ENCODE measurements at places on chromosomes 2 and 18.

- DNase-seq, result no peak
Measured at GRCh38 chr2:219477179-219477578, 21.5 kb upstream of the GMPPA start.

- no peak for DNase-seq
Measured at GRCh38 chr18:37506001-37506400, 59.6 kb downstream of the CELF4 start.

DNA sequence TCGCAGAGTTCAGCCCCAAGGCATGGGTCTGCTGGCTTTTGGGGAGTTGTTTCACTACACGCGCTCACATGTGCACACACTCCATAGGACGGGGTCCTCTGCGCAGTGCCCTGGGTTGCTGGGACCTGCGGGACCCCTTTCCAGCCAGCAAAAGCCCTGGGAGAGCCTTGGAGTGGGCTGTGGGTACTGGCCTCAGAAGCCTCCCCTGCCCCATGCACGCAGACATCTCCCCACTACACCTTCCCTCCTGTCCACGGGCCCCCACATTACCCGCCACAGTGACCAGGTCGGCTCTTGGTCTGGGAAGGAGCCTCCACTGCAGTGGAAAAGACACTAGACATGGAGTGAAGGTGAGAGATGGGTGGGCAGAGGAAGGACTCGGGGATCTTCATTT is 48.5 kb downstream of the FAM168B start:
- no peak for DNase-seq

GRCh38 chr2:177296040-177296439 is 31.5 kb upstream of the NFE2L2 start:
- DNase-seq, result no peak

GRCh38 chr2:175690113-175690837 is 311.8 kb downstream of the LNPK start:
- DNase-seq, result no peak

DNA sequence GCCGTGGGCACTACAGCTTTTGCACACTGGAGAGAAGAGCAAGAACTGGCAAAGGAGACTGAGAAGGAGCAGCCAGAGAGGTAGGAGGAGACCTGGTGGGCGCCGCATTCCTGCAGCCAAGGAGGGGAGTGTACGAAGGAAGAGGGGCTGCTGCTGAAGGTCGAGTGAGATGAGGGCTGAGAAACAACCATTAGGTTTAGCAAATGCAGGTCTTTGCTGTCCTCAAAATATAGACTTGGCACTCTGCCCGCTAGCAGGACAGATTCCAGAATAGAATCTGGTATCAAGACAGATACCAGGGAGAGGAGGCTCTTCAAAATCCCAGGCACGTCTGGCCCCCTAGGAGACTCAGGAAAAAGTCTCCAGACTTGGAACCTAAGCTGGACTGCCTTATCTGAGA is 83.0 kb downstream of the TGOLN2 start:
- no peak for DNase-seq

DNA sequence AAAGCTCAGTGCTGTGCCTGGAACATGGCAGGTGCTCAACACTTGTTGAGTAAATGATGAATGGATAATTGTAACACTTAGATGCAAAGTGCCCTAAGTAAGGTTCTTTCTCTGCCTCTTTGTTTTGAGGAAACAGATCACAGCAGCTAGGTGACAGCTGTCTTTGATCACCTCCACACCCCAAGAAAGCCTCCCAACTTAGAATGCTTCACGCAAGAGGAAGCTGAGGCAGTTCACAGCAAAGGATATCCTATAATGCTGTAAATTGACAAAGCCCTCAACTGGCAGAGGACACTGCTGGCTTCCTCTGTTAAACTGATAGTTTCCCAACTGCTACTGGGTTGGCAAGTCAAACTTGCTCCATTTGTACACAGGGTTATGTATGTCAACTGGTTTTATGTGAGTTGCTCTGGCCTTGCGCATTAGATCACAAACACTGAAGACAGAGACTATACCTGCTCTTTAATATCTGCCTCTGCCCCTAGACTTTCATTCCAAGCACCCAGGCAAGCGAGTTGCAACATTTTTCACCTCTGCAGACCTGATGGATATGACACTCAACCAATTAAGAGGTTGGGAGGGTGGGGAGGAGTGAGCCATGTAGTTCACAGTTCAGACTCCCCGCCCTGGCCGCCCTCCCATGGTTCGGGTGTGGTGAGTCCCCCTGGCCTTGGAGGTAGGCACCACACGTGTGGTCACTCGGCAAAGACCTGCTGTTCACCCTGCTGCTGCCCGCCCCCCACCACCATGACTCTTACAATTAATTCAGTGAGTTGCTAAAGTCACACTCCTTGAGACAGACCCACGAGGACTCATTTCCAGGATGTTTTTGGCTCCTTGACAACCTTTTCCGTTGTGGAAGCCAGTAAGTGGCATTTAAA is 4.8 kb upstream of the MALL start:
- no peak for DNase-seq

DNA sequence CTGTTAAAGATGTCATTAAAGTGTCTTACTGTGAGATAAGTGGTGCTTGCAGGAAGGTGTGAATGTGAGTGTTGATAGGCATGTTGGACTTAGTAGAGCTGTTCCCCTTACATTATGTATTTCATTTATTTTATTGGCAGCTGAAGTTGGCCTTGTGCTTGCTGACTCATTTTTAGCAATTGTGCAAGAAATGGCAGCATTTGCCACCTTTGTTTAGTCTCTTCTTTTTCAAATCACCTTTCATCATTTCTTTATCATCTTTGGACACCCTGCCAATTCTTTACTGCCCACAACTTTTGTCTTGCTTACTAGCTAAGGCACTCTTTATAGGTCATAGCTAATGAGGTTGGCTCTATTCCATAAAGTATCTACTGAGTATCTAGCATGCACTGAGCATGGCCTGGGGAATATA is 130.3 kb upstream of the LYPD6 start:
- DNase-seq, result no peak

- peak; percentile 72 for DNase-seq
Measured at GRCh38 chr2:144099780-144100377, 420.0 kb downstream of the ZEB2 start.
